ENCODE measurements at places on chromosomes 12 and 14.

- DNase-seq = no peak
Observed at GRCh38 chr12:226401-226800, 12.4 kb upstream of the SLC6A12 start.

DNA sequence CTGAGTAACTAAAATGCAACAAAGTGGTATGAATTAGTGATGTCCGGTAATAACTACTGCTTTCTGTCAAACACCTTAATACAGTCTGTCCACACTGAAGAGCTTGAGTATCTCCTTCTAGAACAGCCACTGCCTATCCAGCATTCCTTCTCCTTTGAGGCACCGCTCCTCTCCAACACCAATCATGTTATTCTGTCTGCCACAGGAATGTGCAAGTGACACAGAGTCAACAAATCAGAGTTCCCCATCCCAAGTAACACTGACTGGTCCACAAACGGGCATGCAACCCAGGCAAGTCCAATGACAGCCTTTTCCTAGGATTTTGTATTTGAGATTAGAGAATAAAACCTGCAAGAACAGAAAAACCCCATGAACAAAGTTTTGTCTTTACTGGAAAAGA, 3.8 kb downstream of the GXYLT1 start:
- DNase-seq = no peak

GRCh38 chr12:16299403-16299802, 21.9 kb upstream of the SLC15A5 start:
- DNase-seq = no peak

DNA sequence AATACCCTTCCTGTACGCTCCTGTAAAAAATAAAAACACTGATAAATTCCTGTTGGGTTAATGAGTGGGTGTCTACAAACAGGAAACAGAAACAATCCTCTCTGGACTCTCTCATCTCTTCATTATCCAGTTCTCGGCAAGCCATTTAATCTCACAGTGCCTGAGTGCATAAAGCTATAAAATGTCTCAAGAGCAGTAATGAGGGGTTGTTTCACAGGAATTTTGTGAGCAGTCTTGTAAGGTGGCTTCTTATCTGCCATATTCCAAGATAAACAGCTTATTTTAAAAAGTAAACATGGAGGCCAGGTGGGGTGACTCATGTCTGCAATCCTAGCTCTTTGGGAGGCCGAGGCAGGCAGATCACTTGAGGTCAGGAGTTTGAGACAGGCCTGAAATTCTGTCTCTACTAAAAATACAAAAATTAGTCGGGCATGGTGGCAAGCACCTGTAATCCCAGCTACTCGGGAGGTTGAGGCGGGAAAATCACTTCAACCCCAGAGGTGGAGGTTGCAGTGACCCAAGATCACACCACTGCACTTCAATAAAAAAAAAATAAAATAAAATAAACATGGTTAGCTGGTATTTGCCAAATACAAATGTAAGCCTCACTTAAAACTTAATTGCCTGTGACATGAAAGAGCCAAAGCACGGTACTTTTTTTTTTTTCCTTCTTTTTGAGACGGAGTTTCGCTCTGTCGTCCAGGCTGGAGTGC, 54.0 kb downstream of the CLIP1 start:
- no peak for DNase-seq
